ENCODE measurements at places on chromosomes 12 and 14. TPM values are rescaled to one million over a fixed set of nuclear protein-coding genes. Genes with fewer than 3 reads are reported as not detected.

LTBP2 gene
- 122 TPM for total RNA-seq

NFATC4 gene
- total RNA-seq: 19.1 TPM

SRRM4 gene
- total RNA-seq: not detected

TAC3 gene
- total RNA-seq: not detected

GNG2 gene
- total RNA-seq: 0.20 TPM

ETFBKMT gene
- total RNA-seq: 2.7 TPM

GLT1D1 gene
- not detected for total RNA-seq

ATP23 gene
- 10.6 TPM for total RNA-seq

DNA sequence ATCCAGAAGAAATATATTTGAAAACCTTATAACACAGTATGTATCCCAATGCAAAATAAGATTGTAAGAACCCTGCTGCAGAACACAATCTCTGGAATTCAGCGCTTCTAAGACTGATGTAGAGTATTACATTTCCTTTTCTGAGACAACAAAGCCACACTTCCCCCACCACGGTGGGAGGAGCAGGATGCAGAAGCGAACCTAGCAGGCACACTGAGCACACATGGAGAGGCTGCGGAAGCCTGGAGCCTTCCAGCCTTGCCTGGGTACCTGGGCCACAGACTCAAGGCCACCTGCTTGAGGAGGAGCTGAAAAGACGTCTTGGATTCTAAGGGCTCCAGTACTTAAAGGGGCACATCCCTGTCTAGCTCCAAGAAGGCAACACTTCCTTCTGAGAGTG lies 46.4 kb downstream of the TCHP start:
- no peak for DNase-seq

GRCh38 chr14:105474483-105475268 lies at the start of gene CRIP2:
TSS of gene CRIP2 (plus strand) at chr14:105474821. CDS start at chr14:105474863, 42 bp downstream.
- no peak for DNase-seq

DNA sequence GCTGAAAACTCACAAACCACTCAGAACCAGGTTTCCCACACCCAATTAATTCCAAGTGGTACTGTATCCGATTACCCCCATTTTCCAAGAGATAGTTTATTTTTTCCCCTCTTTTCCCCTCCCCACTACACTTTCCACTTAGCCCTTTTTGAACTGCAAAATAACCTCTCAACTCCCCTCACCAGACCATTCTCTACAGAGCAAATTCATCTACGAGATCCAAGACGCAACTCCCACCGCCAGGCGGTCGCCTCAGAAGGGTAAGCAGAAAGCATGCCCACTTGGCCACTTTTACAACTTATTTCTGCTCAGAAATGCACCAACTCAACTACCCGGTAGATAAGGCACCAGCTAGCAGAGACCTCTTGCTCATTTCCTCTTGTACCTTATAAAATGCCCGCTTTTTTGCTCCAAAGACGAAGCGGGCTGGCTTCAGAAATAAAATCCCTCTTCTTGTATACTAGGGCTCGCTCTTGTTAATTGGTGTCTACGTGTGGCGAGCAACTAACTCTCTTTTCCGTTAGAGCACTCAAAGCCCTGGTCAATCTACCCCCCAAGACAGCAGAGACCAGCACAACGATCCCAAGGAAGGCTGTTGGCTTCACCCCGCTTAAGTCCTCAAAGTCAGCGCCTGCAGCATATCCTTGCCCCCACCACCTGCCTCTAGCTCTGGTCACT lies 910 bp upstream of the SRP54 start:
- DNase-seq: no peak

DNA sequence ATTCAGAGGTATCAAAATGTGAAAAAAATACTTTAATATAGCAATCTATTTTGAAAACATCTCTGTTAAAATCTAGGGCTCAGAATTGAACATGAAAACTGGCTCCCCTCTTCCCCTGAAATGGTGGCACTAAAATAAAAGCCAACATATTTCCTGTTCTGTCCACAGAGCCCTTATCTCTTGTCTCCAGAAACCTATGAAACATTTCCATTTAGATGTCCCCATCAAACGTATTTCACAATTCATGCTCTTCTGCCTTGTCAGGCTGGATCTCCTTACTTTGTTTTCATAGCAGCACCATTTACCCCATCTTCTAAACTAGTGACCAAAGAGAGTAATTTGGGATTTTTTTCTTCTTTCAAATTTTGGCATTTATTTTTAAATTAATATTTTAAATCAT lies 42.4 kb downstream of the PDE3A start:
- DNase-seq: no peak

DNA sequence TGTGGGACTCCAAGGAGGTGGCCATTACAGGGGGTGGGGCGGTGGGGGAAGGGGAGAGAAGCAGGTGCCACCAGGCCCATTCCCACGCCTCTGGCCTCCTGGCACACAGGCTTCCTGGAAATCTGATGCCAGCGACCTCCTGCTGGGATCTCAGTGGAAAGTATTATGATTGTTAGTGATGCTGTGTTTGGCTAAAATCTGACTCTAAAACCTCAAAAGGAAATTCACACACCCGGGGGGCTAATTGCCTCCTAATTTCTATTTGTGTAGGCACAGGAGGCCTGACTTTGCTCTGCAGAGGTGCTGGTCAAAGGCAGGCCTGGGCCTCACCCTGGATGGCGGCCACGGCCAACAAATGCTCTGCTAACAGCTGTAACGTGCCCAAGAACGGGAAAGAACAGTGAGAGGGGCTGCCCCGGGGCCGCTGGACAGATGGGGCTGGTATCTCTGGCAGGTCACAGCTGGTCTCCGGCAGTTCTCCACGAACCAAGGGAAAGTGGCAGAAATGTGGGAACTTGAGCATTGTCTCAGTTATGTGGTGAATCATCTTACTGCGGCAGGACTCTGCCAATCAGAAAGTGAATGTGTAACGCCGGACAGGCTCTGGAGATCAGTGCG lies 14.3 kb downstream of the FAM181A start:
- DNase-seq: no peak

GRCh38 chr12:68998041-68998440 lies 65.1 kb upstream of the CPM start:
- DNase-seq: no peak

- DNase-seq: no peak
Observed at GRCh38 chr14:66485029-66485428, 1.1 kb upstream of the CCDC196 start.

- DNase-seq: no peak
Observed at GRCh38 chr12:46547421-46548354, 175.1 kb upstream of the SLC38A2 start.

DNA sequence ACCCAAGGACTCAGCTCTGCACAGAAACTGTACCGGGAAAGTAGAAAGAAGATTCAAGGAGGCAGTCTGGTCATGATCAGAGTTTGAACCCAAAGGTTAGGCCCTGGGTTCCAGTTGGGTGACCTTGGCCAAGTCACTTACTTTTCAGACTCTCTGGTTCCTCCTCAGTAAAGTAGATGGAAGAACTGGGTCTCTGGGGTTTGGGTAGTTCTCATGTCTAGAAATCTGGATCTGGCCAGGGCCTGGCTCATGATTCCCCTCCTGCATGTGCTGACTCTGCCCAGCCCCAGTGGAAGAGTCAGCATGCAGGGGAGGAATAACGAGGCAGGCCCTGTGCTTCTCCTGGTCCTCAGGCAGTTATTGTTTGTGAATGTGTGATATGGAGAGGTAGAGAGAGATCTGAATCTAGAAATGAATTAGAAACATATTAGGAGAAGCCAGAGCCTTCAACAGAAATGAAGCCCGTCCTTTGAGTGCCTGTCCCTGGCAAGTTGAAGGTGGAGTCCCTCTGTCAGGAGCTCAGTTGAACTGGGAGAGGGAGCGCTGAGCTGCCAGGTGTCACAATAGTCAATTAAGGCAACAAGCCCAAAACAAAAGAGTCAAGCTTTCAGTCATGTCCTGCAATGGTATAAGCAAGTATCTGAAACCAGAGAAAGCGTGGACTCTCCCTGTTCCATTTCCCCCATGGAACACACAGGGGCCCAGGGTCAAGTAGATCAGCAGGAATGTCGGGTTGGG lies 131.3 kb upstream of the HIF1A start:
- no peak for DNase-seq

DNA sequence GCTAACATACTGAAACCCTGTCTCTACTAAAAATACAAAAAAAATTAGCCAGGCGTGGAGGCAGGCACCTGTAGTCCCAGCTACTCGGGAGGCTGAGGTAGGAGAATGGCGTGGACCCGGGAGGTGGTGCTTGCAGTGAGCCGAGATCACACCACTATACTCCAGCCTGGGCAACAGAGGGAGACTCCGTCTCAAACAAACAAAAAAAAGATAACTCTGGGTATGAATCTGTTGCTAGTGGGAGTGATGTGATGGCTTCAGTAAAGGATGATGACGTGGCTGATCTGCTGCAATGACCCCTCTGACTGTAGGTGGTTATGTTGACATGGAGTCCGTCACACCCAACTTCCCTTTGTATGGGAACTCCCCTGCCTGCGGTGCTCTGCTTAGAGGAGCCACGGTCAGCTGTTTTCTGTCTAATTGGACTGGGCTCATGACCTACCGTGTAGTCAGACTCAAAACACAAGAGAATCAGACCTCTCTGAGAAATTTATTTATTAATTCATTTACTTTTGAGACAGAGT lies 59.1 kb upstream of the MED13L start:
- no peak for DNase-seq

DNA sequence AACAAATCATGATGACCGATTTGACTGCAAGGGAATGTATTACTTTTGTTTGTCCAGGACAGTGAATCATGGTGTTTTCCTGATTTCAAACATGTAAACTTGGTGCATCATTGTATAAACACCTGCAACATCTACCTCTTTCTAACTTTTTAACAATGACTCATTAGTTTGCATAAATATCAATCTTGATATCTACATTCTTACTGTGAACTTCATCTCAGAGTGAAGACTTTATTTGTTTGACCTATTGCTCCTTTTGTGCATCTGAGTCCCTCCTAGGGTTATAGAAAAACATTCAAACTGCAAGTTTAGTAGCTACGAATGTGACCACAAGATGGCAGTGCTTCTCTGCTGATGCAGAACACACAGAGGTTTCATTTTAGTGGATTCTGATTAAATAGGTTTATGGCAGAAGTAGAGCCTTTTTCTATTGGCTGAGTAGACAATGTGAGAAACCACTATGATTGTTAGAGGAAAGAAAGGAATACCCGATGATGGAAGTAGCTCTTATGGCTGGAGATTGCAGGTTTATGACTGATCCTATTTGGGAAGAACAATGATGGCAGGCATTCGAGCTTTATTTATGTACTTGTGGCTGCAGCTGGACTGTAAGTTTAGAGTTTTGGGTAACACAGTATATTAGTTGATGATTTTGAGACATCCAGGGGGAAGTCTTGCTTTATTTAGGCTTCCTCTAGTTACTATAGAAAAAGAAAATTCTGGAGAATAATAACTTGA lies 244.2 kb upstream of the OR4E1 start:
- peak; percentile 74 for DNase-seq

GRCh38 chr12:17971850-17972249 lies 118.1 kb downstream of the RERGL start:
- DNase-seq: no peak

DNA sequence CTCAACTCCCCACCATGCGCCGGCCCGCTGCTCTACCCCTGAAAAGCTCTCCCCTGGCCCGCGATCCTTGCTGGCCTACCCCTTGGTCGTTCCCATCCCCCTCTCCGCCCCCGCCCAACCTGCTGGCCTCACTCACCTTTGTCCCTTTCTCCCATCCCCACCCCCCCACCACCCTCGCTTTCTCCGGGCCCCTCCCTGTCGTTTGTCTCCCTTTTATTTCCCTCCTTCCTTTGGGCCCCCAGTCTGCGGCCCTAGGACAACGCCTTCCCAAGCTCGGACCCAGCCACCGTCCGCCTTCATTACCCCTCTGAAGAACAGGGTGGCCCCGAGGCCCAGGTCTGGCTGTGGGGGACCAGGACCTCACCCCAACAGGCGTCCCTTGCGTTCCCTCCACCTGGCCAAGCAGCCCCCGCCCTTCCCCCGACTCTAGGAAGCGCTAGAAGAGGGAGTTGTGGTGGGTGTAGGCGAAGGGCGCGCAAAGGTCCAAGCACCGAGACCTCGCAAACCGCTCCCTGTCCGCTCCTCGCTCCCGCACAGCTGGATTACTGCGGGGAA lies 6.9 kb upstream of the SLC7A7 start:
- DNase-seq: no peak

- DNase-seq: peak; percentile 29
Observed at GRCh38 chr14:51581017-51581881, 70.5 kb upstream of the FRMD6 start.

DNA sequence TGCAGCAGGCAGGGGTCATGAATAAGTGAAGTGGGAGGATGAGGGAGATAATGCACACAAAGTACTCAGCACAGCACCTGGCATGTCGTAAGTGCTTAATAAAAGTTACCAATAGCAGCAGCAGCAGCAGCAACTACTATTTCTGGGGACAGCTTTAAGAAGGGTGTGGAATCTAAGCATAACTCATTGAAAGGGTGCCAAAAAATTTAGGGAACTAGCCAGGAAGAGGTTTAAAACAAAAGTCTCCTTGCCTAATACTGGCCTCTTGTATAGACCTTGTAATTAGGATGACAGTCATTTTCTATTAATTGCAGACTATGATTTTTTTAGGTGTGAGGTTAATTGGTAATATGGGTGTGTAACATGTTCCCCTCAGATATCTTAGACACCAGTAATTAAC lies 179.9 kb downstream of the PTPN11 start:
- no peak for DNase-seq

DNA sequence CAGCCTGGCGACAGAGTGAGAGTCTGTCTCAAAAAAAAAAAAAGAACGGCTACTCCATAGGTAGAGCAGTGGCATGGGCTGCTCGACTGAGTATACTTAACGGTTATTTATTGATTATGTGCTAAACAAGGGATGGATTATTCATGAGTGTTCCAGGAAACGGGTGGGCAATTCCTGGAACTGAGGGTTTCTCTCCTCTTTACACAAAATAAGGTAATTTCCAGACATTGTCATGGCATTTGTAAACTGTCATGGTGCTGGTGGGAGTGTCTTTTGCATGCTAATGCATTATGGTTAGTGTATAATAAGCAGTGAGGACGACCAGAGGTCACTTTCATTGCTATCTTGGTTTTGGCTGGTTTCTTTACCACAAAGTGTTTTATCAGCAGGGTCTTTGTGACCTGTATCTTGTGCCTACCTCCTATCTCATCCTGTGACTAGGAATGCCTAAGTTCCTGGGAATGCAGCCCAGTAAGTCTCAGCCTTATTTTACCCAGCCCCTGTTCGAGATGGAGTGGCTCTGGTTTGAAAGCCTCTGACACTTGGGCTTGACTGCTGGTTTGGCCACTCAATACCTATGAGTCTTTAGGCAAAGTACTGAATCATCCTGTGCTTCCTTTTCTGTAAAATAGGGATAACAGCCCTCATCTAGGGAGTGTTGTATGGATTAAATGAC lies 3.2 kb downstream of the DGLUCY start:
- DNase-seq: no peak

DNA sequence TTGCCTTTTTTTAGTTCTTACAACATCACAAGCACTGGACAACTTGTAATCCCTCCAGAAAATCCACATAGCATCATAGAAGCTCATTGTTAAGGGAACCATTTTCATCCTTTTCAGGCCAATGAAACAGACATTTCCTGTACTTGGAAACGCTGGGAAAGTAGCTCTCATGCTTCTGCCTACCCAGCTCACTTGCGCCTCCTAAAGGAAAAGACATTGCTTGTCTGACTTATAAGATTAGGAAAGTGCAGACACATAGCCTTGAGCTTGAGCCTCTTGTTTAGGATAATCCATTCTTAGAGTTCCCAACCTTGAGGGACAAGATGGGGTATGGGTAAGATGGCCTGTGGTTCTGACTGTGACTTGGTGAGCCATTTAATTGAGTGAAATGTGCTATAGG lies 589.5 kb downstream of the NOVA1 start:
- peak; percentile 17 for DNase-seq

GRCh38 chr12:105384916-105385535 lies 54.5 kb downstream of the C12orf75 start:
- DNase-seq: no peak
